Stimulated activated CD4-positive, alpha-beta T cell treated with anti-CD3 and anti-CD28 coated beads, Interleukin-1b, Interleukin-23, amount 100 ng/mL, for 1 hour (primary cell): ENCODE measurements at places on chromosomes 11 and 22.

DNA sequence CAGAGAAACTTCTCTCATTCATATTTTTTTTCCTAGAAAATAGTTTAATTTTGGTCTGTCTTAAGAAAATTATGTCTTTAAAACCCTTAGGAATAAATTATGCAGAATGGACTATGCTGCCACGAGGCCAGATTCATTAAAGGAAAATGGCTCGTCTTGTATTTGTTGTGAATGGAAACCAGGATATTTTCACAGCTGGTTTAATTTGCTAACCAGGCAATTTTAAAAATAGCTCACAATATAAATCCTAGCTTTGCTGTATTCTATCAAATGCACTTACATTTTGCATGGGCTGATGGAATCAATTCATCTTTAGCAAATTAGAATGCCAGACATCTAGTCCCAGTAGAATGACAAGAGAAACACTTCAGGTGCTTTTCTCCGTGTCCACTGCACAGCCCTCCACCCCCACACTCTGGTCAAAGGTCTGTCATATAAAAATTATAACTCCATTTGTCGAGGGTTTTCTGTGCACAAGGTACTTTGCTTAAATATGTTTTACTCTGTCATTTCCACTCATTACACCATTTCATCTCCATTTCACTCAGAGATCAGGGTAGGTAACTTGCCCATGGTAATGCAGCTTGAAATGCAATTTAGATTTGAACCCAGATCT, 20.3 kb upstream of the TNRC6B start:
- no peak for DNase-seq

- no peak for DNase-seq
Observed at GRCh38 chr11:7563281-7563680, 49.5 kb downstream of the PPFIBP2 start.

DNA sequence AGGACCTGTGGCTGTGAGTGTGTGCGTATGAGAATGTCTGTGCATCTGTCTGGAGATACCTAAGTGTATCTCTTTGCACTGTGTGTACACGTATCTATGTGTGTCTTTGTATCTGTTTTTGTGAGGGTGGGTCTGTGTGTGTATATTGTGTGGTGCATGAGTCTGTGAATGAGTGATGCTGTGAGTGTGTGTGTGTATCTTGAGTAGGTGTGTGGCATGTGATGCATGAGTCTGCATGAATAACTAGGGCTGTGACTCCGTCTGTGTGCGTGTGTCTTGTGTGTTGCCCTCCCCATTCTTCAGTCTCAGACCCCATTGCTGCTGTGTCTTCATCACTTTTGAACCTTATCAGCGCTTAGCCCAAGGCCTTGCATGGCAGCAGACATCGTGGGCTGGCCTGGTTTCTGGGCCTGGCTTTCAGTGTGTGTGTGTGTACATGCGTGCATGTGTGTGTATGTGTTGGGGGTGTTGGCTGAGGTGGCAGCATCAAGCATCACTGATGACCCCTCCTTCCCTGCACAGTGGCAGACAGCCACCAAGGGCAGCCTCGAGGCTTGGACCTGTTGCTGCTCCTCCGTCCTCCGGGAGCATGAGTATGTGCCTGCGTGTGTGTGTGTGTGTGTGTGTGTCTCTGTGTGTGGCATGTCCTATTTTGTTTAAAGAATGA, 1.4 kb downstream of the SGSM1 start:
- no peak for DNase-seq

DNA sequence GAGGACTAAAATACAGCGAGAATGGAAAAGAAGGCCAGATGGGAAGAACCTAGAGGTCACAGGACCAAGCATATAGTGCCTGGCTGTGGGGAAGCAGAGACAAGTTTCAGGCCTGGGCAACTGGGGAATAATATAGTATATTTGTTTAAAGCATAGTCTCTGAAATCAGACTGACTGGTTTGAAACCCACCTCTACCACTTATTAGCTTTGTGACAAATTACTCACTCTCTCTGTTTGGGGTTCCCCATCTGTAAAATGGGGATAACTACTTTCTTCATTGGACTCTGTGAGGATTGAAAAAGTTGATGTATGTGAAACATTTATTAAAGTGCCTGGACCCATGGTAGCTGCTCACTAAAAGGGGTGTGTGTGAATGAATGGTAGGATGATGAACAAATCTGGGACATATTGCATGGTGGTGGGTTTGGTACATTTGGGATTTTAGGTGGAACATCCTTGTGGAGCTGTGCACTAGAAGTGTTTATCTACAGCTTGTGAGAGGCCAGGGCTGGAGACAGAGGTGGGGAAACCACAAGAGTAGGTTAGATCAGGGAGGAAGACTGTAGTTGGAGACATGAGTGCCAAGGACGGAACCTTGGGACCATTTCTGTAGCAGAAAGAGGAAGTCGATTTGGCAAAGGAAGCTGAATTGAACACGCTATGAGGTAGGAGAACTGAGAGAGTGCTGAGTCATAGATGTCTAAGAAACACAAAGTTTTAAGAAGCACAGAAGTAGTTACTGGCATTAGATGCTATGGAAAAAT, 52.6 kb downstream of the SWAP70 start:
- no peak for DNase-seq

DNA sequence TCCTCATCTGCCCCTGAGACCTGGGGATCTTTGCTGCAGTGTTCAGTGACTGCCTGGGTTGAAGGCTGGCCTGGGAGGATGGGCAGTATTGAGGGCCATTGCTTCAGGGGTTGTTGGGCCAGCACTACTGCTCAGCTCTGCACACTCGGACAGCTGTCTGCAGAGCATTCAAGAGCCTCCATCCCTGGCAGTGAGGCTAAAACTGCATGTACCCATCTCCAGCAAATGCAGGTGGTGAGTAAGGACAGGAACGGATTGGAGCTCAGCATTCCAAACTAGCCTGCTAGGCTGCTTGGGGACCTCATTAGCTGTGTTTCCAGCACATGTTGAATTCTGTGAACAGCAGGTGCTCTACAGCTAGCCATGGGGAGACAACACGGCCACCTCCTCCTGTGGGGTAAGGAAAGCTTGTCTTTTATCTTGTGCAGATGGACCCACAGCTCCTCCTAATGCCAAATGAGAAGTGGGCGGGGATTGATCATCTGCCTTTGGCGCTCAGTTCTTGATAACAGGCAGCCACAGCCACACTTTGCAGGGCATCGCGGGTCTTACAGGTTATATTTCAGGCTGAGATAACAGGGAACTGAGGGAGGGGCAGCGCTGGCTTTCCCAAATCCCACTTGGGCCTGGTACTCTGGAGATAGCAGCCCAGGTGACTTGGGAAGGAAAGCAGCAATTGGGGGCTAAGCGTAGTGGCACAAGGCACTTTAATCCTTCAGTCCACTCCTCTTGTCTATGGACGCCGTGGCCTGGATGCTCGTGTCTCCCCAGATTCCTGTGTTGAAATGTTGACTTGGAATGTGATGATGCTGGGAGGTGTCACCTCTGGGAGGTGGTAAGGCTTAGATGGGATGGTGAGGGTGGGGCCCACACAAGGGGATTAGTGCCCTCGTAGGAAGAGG, 254.5 kb upstream of the B3GAT1 start:
- no peak for DNase-seq

DNA sequence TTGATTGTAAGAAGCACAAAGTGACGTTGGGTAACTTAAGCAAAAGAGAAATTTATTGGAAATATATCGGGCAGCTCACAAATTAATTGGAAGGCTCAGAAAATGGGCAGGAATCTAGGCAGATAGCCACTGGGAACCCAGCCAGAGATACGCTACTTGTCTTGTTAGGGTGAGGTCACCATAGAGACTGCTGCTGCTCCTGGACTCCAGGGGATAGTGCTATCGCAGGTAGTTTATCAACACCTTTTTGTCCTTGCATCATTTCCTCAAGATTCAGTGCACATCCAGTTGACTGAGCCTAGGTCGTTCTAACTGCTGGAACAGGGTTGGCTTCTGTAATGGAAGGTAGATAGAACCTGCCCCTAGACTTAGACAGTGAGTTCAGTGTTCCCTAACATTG, 19.6 kb downstream of the AMOTL1 start:
- DNase-seq = no peak

GRCh38 chr11:128304666-128305485, 282.5 kb downstream of the ETS1 start:
- no peak for DNase-seq

DNA sequence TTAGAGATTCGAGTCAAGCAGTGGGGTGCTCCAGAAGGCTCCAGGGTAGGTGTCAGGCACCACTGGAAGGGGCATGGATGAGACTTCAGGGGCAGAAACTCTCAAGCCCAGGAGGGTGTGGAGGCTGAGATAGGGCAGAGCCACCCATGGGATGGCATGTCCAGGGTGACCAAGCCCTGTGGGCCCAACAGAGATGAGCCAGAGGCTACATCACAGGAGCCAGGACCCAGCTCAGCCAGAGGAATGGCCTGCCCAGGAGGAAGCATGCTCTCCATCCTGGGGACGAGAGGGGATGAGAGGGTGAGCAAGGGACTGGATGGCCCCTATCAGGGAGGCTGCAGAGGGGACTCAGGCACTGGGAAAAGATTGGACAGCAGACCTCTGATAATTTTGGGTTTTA, 42.8 kb downstream of the SLCO2B1 start:
- no peak for DNase-seq

DNA sequence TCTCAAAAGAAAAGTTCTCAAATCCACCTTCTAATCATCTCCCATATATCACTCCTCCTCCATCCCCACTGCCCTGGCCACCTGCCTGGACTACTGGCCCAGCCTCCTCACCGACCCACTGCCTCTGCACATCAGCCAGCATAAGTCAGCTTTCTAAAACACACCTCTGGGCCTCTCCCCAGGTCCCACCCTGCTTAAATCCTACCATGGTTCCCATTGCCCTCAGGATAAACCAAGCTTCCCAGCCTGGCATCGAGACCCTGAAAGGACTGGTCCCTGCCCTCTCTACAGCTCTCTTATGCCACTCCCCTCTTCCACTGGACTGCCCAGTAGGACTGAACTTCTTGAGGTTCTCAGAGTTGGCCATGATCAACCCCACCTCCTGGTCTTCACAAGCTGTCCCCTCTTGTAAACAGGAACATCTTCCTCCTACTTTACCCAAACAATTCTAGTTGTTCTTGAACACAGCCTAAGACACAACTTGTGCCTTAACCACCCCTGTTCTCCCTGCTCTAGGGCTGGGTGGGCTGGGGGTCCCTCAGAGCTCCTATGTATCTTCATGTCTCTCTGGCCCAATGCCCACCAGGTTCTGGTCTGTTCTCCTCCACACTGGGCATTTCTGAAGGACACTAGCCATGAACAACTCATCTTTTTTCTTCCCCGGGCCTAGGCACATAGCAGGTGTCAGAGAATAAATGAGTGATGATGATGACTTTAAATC, 12.6 kb upstream of the P2RY6 start:
- DNase-seq = no peak

GRCh38 chr11:67617243-67617953, 10.7 kb downstream of the NDUFV1 start:
- no peak for DNase-seq

- DNase-seq = no peak
Observed at GRCh38 chr11:128901653-128902514, 10.7 kb downstream of the KCNJ5 start.

DNA sequence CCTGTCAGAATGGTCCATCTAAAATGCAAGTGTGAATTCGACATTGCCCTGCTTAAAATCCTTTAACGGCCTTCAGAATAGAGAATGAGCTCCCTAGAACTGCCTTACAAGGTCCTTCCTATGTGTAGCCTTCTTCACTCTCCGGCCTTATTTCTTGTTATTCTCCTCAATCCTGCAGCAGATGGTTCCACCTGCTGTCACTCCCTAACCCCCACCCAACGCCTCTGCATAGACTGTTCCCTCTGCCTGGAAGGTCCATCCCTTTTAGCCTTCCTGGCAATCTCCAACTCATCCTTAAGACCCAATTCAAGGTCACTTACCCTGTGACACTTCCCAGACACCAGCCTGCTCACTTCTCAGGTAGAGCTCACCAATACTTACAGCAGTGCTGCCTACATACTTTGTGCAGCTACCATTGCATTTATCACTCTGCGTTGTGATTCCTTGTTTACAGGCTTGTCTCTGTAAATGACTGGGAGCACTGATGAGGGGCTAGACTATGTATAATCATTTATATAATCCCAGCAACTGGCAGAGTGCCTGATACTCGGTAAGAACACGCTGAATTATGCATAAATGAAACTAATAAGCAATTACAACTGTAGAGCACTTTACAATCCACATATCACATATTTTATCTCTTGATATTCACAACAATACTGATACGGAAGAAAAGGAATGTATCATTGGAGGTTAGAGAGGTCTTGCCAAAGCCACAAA, 58.9 kb downstream of the CLPB start:
- DNase-seq = no peak

DNA sequence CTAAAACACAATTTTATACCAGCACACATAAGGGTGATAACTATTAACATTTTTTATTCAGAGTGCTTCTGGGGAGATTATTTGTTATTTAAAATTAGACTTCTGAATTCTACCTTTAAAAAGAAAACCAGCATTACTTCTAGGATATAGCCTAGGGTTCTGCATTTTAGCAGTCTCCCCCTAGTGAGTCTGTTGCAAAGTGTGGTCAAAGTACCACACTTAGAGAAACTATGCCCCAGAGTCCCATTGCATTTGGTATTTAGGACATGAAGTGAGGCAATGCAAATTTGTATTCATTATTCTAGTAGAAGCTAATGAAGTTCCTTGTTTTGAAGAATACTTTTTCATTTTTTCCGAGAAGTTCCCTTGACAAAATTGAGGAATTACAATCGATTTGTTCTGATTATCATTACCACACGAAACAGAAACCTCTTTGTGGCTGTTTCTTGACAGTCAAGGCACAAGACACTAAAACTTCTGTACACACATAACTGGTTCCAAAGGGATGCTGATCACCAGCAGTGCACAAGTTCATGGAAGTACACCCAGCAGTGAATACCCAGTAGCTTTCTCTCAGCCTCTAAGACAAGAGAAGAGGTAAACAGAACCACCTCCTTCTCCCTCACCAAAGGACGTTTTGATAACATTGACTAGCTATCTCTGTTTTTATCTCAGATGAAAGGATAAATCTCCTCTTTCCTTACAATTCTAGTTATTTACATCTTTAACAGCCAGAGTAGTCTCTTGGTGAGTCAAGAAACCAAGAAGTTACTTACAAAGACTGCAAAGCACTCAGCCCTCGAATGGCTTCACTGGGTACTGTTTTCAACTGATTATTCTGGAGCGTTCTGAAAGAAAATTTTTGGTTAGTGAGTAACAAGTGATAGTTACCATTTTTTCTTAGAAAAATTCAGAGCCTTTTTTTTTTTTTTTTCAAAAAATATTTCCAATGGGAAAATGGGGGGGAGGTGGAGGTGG, 27.6 kb upstream of the CCDC34 start:
- DNase-seq = no peak

DNA sequence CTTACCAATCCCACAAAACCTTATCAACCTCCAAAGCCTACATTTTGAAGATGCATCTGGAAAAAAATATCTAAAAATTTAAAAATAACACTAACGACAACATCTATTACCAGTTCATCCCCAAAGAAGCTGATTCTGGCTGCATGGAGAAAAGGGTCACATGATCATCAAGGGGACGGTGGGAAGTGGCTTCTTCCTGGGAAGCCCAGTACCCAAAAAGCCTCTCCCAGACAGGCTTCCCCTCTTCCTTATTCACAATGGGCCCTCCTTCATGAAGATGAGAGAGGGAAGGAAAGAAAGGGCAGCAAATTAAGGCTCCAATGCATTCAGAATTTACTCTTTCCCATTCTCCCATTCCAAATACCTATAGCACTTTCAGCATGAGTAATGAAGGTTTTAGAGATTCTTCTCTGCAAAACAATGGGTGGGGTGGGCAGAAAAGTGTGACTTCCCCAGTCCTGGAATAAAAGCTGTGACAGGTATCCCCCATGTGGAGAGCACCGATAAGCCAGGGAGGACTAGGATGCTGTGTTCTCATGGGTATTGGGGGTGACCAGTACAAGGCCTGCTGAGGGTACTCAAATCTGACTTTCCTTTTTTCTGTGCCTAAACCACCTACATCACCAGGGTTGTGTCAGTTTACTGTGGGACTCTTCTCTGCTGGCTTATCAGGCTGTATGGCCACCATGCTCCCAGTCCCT, 88.2 kb downstream of the SIK3 start:
- DNase-seq = no peak
